ENCODE measurements at places on chromosomes 4 and X. TPM values are rescaled to one million over a fixed set of nuclear protein-coding genes. Genes with fewer than 3 reads are reported as not detected.

DNA sequence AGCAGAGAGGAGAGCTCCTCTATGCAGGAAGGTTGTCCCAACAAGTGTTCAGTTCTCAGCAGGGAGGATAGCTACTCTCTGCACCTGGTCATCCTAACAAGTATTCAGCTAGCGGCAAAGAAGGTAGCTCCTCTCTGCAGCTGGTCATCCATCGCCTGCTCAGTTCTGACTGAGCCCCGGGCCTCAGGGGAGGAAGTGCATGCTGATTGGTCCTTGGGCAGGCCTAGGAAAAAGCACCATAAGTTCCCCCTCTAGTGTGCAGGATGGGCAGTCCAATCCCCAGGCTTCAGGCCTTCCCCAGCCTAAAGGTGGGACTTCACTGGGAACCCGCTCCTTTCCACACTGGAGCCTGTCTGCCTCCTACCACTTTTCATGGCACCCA is 4.4 kb upstream of the FBXW7 start:
- DNase-seq: no peak

Gene CCDC160
- 0.23 TPM for total RNA-seq

- no peak for DNase-seq
Observed at GRCh38 chr4:105257817-105258495, 111.3 kb downstream of the TET2 start.

Gene AADAT
- total RNA-seq: 3.5 TPM

Gene SPANXN4
- total RNA-seq: not detected

Gene RASSF6
- not detected for total RNA-seq

DNA sequence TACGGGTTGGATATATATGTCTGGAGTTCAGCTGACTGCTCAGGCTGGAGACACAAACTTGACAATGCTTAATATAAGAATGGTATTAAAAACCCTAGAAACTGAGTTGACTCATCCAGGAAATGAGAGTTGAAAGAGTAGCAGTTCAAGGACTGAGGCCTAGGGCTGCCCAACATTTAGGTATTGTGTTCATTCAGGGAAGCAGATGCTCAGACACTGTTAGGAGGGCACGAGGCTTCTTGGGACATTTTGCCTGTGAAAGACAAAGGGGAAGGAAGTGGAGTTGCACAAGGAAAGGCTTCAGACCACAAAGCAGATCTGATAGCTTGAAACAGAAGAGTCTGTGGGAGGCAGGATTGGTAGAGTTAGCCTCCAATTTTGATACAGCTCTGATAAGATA is 52.0 kb upstream of the HS3ST1 start:
- DNase-seq: no peak

All from posterior vena cava (tissue), 2 donors.